DMS79 treated with DMSO at 0.1 percent for 48 hours (cell line): ENCODE measurements at places on chromosomes 12 and 14.

- DNase-seq, result no peak
These were observed 390.2 kb downstream of the SOX5 start for GRCh38 chr12:23559268-23559753.

- no peak for DNase-seq
These were observed 1073.0 kb upstream of the FLRT2 start for GRCh38 chr14:84456946-84457345.

DNA sequence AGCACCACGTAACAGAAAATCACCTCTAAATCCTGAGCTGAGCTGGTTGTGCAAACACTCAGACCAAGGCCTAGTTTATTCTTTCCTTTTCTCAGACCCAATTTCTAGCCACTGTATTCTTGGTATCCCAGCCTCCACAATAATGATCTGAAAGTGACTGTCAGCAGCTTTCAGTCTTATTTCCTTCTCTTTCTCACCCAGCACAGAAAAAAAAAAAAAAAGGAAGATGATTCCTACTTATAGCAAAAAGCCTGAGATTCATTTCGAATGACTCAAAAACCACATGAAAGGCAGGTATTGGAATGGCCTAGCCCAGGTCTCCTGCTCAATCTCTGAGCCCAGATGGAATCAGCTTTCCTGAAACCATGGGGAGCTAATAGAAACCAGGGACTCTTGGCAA is 298.6 kb upstream of the PPFIA2 start:
- DNase-seq, result no peak

DNA sequence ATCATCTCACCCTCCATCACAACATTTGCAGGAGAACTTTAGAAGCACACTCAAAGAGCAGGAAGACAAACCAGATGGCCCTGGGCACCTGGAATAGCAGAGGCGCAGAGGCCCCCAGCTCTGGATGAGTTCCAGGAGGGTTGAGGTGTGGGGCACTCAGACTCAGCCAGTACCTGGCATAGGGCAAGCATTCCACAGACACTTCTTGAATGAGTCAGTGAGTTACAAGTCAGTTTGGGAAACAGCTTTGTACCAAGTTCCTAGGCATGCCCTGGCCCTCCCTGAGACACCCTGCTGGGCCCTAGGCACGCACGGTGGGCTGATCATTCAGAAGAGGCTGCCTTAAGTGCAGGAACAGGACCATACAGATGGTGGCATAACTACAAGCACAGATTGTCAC is 54.3 kb downstream of the MAP3K9 start:
- peak; percentile 53 for DNase-seq

GRCh38 chr12:38610808-38611350 is 294.3 kb downstream of the ALG10B start:
- DNase-seq, result no peak

DNA sequence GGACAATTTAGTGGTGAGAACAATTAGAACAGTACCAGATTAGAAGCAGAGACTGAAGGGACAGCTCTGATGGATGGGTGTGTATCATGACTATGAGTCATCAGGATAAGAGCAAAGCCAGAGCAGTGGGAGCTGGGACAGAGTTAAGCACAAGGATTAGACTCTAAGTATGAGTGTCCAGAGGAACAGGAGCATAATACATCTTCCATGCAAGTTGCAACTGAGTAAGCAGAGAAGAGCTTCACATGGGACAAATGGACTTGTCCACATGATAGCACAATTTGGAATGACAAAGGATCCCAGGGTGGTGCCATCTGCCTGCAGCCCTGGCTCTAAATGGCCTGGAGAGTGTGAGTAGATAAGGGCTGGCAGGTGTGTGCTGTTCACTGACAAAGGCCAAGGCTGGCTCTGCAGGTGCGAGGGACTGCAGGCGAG is 226.4 kb upstream of the CAND1 start:
- peak; percentile 44 for DNase-seq
